ENCODE measurements at places on chromosomes 3 and 15.

GRCh38 chr3:50286322-50287227, 5.7 kb downstream of the IFRD2 start:
- H3K27me3 ChIP-seq: no peaks in the 10 kb centered on the region
- H3K27ac ChIP-seq: no peak overlapping the region
- no peak for DNase-seq

- H3K27ac ChIP-seq: no peak overlapping the region
- H3K36me3 ChIP-seq: peaks cover 3% of the 10 kb centered on the region
- H3K4me1 ChIP-seq: peaks cover 39% of the 10 kb centered on the region
- DNase-seq: no peak
- no peaks in the 10 kb centered on the region for H3K27me3 ChIP-seq
Observed at GRCh38 chr3:114450008-114450596, 156.3 kb downstream of the TIGIT start.

- peak overlapping the region; percentile 93 for H3K27ac ChIP-seq
Observed at GRCh38 chr3:152202976-152203626, 65.6 kb upstream of the MBNL1 start.

- H3K27me3 ChIP-seq: peaks cover 26% of the 10 kb centered on the region
- no peak overlapping the region for H3K27ac ChIP-seq
- H3K36me3 ChIP-seq: no peaks in the 10 kb centered on the region
- no peak for DNase-seq
- peaks cover 8% of the 10 kb centered on the region for H3K4me1 ChIP-seq
- no peak overlapping the region for H3K4me3 ChIP-seq
Observed at GRCh38 chr3:129070086-129070885, 9.7 kb downstream of the GP9 start.

DNA sequence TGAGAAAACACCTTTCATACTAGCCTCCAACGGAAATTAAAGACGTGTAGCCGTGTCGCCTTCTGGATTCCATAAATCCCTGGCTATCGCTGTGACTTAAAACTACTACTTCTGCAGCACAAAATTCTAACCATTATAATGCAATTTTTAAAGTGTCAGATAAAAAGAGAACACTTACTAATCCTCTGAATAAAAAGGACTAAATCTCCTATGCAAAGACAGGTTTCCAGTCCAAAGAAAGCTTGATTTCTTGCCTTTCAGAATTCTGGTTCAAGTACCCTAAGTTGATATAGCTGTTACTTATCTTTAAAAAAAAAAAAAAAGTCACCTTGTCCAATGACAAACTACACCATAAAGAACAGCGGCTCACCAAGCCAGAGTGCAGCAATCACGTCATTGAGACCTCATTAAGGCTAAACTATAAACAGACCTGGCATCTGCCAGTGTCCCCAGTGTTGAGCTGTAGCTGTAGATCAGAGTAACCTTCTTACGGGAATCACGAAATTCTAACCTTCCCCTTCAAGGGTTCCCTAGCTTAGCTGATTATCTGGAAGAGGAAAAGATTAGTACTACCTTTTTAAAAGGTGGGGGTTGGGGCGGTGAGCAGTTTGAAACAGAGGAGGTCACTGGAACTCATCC, 2.2 kb downstream of the ABCC5 start:
- peaks cover 15% of the 10 kb centered on the region for H3K4me1 ChIP-seq
- H3K36me3 ChIP-seq: peaks cover 5% of the 10 kb centered on the region
- H3K27me3 ChIP-seq: peaks cover 4% of the 10 kb centered on the region
- DNase-seq: no peak

GRCh38 chr3:12962292-12962691, 110.9 kb downstream of the IQSEC1 start:
- peak overlapping the region; percentile 56 for H3K27ac ChIP-seq
- DNase-seq: no peak
- H3K4me1 ChIP-seq: peaks cover 77% of the 10 kb centered on the region
- peaks cover 6% of the 10 kb centered on the region for H3K36me3 ChIP-seq

- H3K4me3 ChIP-seq: no peak overlapping the region
- H3K4me1 ChIP-seq: peaks cover 7% of the 10 kb centered on the region
- H3K27ac ChIP-seq: no peak overlapping the region
- no peaks in the 10 kb centered on the region for H3K27me3 ChIP-seq
- H3K36me3 ChIP-seq: peaks cover 7% of the 10 kb centered on the region
- no peak for DNase-seq
Observed at GRCh38 chr3:144018776-144019175, 47.2 kb downstream of the DIPK2A start.

GRCh38 chr3:133821767-133822638, 16.4 kb downstream of the SRPRB start:
- no peak overlapping the region for H3K4me3 ChIP-seq
- no peak overlapping the region for H3K27ac ChIP-seq
- DNase-seq: no peak
- no peaks in the 10 kb centered on the region for H3K27me3 ChIP-seq

DNA sequence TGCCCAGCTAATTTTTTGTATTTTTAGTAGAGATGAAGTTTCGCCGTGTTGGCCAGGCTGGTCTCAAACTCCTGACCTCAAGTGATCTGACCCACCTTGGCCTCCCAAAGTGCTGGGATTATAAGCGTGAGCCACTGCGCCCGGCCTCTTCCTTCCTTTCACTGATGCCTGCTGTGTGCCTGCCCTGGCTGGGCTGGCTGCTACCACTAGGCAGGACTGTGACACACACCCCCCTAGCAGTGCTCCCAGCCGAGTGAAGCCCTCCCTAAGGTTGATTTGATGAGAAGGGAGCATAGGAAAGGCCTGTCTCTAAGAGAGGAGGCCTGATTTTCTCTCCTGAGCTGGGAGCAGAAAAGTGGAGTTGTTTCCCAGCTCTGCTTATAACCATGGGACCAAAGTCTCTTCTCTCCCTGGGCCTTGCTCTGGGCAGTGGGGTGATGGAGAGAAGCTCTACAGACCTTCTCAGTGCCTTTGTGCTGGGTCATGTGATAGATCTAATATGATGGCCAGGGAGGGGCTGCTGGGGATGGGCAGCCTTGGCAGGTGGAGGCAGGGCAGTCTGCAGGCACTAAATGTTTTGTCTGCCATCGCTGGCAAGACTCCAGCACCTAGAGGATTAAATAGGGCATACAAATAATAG, 20.1 kb upstream of the SFMBT1 start:
- H3K4me3 ChIP-seq: no peak overlapping the region
- H3K27ac ChIP-seq: no peak overlapping the region
- no peaks in the 10 kb centered on the region for H3K4me1 ChIP-seq

GRCh38 chr3:106457281-106458180, 588.7 kb upstream of the CBLB start:
- H3K36me3 ChIP-seq: no peaks in the 10 kb centered on the region
- peaks cover 2% of the 10 kb centered on the region for H3K4me1 ChIP-seq
- H3K4me3 ChIP-seq: no peak overlapping the region
- no peaks in the 10 kb centered on the region for H3K27me3 ChIP-seq
- DNase-seq: no peak

DNA sequence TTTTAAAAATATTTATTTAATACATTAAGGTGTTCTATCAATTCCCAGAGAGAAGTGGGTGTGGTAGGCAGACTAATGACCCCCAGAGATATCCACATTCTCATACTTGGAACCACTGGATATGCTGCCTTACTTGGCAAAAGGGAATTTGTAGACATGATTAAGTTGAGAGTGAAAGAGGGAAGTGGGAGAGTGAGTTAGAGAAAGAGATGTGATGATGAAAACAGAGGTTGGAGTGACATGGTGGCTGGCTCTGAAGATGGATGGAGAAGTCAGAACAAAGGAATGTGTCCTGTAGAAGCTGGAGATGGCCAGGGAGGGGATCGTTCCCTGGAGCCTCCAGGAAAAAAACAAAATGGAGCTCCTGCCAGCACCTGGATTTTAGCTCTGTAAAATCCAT, 32.0 kb downstream of the TNFAIP8L3 start:
- no peak overlapping the region for H3K4me3 ChIP-seq
- H3K4me1 ChIP-seq: no peaks in the 10 kb centered on the region
- H3K27me3 ChIP-seq: peaks cover 13% of the 10 kb centered on the region
- H3K27ac ChIP-seq: no peak overlapping the region
- no peaks in the 10 kb centered on the region for H3K36me3 ChIP-seq

DNA sequence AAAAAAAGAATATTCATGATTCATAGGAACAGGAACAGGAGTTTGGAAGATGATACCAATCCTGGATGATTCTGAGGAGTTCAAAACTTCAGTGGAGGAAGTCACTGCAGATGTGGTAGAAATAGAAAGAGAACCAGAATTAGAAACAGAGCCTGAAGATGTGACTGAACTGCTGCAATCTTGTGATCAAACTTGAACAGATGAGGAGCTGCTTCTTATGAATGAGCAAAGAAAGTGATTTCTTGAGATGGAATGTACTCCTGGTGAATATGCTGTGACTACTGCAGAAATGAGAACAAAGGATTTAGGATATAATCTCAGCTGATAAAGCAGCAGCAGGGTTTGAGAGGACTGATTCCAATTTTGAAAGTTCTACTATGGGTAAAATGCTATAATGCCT, 72.7 kb downstream of the GSK3B start:
- H3K27ac ChIP-seq: peak overlapping the region; percentile 6
- no peak for DNase-seq
- peaks cover 48% of the 10 kb centered on the region for H3K4me1 ChIP-seq
- no peak overlapping the region for H3K4me3 ChIP-seq
- no peaks in the 10 kb centered on the region for H3K27me3 ChIP-seq
- peaks cover 9% of the 10 kb centered on the region for H3K36me3 ChIP-seq

GRCh38 chr15:52199271-52199670, 8.1 kb upstream of the GNB5 start:
- H3K4me1 ChIP-seq: peaks cover 2% of the 10 kb centered on the region
- peaks cover 10% of the 10 kb centered on the region for H3K36me3 ChIP-seq
- no peak overlapping the region for H3K27ac ChIP-seq
- DNase-seq: no peak
- H3K27me3 ChIP-seq: no peaks in the 10 kb centered on the region
- H3K4me3 ChIP-seq: no peak overlapping the region

GRCh38 chr15:74050556-74051234, 31.7 kb downstream of the GOLGA6A start:
- H3K4me3 ChIP-seq: no peak overlapping the region
- H3K27me3 ChIP-seq: no peaks in the 10 kb centered on the region
- no peak overlapping the region for H3K27ac ChIP-seq
- peaks cover 10% of the 10 kb centered on the region for H3K4me1 ChIP-seq
- DNase-seq: no peak
- H3K36me3 ChIP-seq: no peaks in the 10 kb centered on the region

GRCh38 chr15:70586241-70586640, 177.1 kb downstream of the UACA start:
- no peak overlapping the region for H3K27ac ChIP-seq
- H3K36me3 ChIP-seq: peaks cover 3% of the 10 kb centered on the region
- peaks cover 4% of the 10 kb centered on the region for H3K4me1 ChIP-seq
- no peak overlapping the region for H3K4me3 ChIP-seq
- no peak for DNase-seq
- H3K27me3 ChIP-seq: peaks cover 28% of the 10 kb centered on the region

Data from memory B cell (primary cell).